ENCODE measurements at places on chromosomes 4 and X. TPM values are rescaled to one million over a fixed set of nuclear protein-coding genes. Genes with fewer than 3 reads are reported as not detected.

Gene TGIF2LX
- not detected for total RNA-seq

Gene TKTL2
- total RNA-seq = not detected

Gene CCNG2
- total RNA-seq = 3.4 TPM

Gene PPP1R2C
- not detected for total RNA-seq

Gene TLL1
- 0.40 TPM for total RNA-seq

Gene NDST4
- not detected for total RNA-seq

Gene SATL1
- total RNA-seq = 0.05 TPM

Gene ARX
- total RNA-seq = 0.30 TPM

Gene LGI2
- total RNA-seq = 0.15 TPM
